Activated CD4-positive, alpha-beta T cell treated with anti-CD3 and anti-CD28 coated beads for 4 hours (primary cell): ENCODE measurements at places on chromosomes 5 and 9.

DNA sequence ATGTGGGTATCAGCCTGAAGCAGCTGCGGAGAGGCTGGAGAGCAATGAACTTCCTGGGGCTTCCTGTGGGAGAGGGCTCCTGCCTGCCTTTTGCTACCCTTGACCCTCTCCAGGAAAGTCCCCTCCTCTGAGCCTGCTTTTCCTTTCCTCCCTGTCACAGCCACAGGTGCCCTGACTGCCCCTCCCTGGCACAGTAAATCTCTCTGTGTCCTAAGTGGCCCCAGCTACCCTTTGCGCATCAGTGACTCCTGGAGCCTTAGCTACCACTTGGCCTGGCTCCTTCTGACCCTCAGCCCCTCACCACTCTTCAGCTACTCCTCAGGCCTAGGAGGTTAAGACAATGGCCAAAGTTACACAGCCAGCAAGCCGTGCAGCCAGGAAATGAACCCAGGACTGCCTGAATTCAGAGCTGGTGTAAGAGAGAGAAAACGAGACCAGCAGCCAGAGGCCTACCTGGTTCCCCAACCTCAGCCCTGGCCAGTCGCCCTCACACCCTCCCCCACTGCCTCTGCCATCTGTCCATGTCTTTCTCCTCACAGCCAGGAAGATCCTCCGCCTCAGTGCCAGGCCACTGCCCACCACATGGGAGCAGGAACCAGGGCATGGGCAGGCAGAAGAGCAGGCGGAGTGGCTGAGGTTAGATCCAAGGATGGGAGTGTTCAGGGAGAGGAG is 18.6 kb downstream of the CNTFR start:
- DNase-seq = no peak

GRCh38 chr9:37029776-37030610 is 4.1 kb downstream of the PAX5 start:
- no peak for DNase-seq

DNA sequence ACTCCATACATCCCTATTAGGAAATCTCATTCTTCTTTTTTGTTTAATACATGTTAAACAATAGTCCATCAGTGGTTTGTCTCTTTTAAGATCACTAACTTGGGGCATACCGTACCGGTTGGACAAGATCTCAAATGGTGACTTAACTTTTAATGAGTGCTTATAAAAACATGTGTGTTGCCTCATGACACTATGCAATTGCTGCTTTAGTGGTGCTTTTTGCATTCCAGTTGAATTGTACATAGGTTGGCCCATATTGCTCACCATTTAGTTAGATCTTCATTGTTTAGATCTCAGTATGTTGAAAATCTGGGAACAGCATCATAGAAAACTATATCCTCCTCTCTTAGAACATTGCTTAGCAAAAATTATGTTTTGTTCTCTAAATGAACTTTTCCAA is 17.8 kb downstream of the C9orf85 start:
- no peak for DNase-seq

DNA sequence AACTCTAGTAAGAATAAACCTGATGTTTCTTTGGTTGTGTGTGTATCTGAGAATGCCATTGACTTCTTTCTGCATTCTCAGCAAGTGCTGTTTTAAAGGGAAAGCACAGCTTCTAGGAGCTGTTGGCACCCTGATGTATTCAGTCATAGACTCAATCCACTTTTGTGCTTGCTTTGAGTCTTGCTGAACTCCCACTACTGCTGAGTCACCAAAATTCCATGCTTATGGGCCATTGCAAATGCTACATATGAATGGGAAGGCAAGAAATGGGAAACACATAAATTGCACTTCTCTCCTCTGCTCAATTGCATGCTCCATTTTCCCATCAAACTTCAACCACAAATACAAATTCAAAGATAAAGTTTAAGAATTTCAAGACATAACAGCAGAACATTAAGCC is 9.8 kb upstream of the FTMT start:
- no peak for DNase-seq

DNA sequence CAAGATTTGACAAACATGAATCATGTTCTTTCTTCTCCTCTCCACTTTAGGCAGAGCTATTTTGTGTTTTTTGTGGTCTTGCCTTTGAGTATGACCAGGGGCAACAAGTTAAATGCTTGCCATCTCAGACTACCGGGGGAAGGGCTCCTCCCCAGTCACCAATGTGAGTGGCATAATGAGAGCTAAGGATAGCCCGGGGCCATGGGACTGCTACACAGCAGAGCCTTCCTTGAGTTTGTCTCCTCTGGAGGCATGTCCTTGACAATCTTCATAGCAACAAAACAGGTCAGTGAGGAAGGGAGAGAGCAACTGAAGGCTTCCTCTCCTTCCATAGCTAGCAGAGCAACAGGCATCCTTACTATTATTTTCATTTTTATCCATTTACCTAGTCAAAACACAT is 299.3 kb downstream of the ENC1 start:
- DNase-seq = no peak

DNA sequence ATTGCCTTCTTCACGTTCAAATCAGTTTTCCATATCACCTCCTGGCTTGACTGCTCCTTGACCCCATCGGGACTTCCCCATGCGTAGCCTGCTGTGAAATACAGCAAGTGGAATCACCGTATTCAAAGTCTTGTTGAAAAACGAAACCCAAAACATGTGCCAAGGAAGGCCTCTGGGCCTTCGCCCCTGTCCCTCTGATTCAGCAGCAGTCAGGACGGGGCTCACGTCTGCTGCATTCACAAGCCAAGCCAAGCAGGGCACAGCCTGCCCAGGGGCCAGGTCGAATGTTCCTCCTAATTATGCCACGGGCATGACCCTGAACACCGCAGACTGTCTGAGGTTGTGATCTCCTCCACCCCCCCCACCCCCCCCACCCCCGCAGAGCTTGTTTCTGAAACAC is 960 bp upstream of the CTNND2 start:
- DNase-seq = no peak
